ENCODE measurements at places on chromosomes 16 and 17.
A peak's percentile ranks its signal among the peaks of the same experiment; 100 is the strongest.

GRCh38 chr16:47694543-47694942 is 233.4 kb downstream of the PHKB start:
- H3K27me3 ChIP-seq = no peaks in the 10 kb centered on the region
- no peak for DNase-seq

DNA sequence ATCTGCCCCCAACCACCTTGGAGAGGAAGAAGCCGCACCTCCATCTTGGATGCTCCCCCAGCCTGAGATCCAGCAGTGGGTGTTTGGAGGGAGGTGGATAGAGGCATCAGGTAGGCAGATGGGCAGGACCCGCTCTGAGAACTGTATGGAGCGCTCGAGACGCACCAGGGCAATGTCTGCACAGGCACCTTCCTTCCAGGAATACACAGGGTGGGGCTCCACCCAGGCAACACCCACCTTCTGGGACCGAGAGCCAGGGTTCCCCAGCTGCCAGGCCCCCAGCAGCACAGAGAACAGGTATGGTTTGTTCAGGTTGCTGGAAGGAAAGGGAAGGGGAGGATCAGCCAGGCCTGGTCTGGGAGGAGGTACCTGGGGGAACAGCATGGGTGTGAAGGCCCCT is 2.4 kb downstream of the PRSS22 start:
- H3K36me3 ChIP-seq = no peaks in the 10 kb centered on the region
- H3K27ac ChIP-seq = no peak overlapping the region
- H3K4me1 ChIP-seq = peaks cover 3% of the 10 kb centered on the region
- DNase-seq = no peak
- no peak overlapping the region for H3K4me3 ChIP-seq
- H3K27me3 ChIP-seq = peaks cover 56% of the 10 kb centered on the region

GRCh38 chr17:18965530-18966236 is 13.7 kb downstream of the SLC5A10 start:
- no peaks in the 10 kb centered on the region for H3K27me3 ChIP-seq
- DNase-seq = no peak
- no peak overlapping the region for H3K27ac ChIP-seq

GRCh38 chr17:60864708-60865005 is 187.0 kb downstream of the BCAS3 start:
- no peaks in the 10 kb centered on the region for H3K4me1 ChIP-seq
- no peaks in the 10 kb centered on the region for H3K36me3 ChIP-seq
- DNase-seq = no peak
- H3K27ac ChIP-seq = no peak overlapping the region
- no peaks in the 10 kb centered on the region for H3K27me3 ChIP-seq

DNA sequence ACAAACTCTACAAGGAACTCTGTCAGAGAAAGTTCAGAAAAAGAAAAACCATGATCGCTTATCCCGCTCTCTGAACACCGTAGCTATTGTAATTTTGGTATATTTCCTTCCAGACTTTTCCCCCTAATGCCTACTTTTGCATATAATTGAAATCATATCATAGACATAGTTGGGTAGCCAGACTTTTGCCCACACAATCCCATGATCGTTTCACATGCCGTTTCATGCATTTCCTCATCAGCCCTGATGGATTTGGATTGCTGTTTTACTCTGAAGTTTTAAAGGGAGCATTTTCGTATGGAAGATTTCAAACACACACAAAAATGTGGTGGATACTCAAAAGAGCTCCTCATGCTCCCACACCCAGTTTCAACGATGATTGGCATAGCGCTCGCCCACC is 31.3 kb downstream of the COX4I1 start:
- DNase-seq = no peak
- H3K4me3 ChIP-seq = no peak overlapping the region
- peaks cover 2% of the 10 kb centered on the region for H3K27me3 ChIP-seq
- no peaks in the 10 kb centered on the region for H3K36me3 ChIP-seq
- H3K4me1 ChIP-seq = peaks cover 7% of the 10 kb centered on the region
- no peak overlapping the region for H3K27ac ChIP-seq

DNA sequence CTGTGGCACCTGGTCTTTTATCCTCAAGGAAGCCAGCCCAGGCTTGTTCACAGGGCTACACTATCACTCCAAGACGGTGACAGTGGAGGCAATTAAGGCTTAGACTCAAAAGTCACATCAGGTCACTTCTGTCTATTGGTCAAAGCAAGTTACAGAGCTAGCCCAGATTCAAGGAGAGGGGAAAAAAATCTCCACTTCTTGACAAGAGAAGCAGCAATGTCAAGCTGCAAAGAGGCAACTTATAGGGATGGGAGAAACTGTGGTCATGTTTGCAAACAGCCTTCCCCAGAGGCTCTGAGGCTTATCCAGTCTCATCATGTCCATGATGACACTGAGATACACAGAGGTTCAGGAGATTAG is 31.6 kb downstream of the SERPINF1 start:
- H3K4me1 ChIP-seq = peaks cover 2% of the 10 kb centered on the region
- no peak overlapping the region for H3K4me3 ChIP-seq
- H3K36me3 ChIP-seq = peaks cover 20% of the 10 kb centered on the region
- H3K27ac ChIP-seq = no peak overlapping the region
- no peak for DNase-seq

- H3K36me3 ChIP-seq = peaks cover 8% of the 10 kb centered on the region
- H3K4me3 ChIP-seq = no peak overlapping the region
- H3K4me1 ChIP-seq = peaks cover 63% of the 10 kb centered on the region
- no peak overlapping the region for H3K27ac ChIP-seq
- no peak for DNase-seq
- H3K27me3 ChIP-seq = no peaks in the 10 kb centered on the region
Observed at GRCh38 chr16:89364606-89365005, 125.8 kb downstream of the ANKRD11 start.

GRCh38 chr16:3536271-3536731 is 35.5 kb downstream of the CLUAP1 start:
- no peak for DNase-seq
- H3K27ac ChIP-seq = peak overlapping the region; percentile 80
- H3K4me3 ChIP-seq = no peak overlapping the region
- peaks cover 50% of the 10 kb centered on the region for H3K36me3 ChIP-seq
- H3K4me1 ChIP-seq = peaks cover 18% of the 10 kb centered on the region
- no peaks in the 10 kb centered on the region for H3K27me3 ChIP-seq

DNA sequence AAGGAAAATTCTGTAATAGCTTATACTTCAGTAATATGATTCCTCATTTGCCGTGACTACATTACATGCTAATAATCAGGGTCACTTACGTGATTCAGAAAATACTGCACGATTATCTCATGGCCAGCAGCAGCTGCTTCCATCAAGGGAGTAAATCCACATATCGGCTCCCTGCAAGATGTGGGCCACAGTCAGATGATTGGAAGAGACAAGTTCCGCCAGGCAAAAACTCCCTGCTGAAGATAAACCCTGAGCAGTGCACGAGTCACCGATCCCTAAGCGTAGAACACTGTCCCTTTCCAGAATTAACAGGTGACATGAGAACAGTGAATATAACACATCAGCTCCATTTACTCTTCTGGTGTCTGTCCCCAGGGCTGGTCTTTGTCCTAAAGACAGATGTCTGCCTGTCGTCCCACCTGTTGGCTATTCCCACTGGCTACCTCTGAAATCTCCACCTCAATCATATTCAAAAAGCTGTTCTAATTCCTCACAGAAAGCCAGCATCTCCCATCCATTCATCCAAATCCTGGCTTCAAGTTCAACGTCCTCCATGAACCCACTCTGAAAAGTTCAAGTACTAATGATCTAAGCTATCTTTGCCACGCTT is 9.3 kb downstream of the ANKS3 start:
- no peak overlapping the region for H3K4me3 ChIP-seq
- H3K4me1 ChIP-seq = no peaks in the 10 kb centered on the region
- H3K36me3 ChIP-seq = peaks cover 54% of the 10 kb centered on the region

DNA sequence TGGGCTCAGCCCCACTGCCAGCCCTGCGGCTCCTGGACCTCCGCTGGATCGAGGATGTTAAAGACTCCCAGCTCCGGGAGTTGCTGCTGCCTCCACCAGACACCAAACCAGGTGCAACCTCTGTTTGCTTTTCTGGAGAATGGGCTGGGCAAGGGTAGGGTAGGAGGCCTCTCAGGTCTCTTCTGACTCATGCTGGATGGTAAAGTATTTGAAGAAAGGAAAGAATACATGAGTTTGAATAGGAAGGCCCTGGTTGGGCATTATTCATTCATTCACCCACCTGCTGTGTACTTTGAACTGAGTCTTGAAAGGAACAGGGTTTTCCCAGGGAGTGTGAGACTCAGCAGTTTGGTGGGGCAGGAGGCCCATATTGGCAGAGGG is 6.5 kb upstream of the ORAI3 start:
- no peak for DNase-seq
- H3K4me1 ChIP-seq = peaks cover 13% of the 10 kb centered on the region
- no peak overlapping the region for H3K27ac ChIP-seq
- peaks cover 80% of the 10 kb centered on the region for H3K36me3 ChIP-seq

DNA sequence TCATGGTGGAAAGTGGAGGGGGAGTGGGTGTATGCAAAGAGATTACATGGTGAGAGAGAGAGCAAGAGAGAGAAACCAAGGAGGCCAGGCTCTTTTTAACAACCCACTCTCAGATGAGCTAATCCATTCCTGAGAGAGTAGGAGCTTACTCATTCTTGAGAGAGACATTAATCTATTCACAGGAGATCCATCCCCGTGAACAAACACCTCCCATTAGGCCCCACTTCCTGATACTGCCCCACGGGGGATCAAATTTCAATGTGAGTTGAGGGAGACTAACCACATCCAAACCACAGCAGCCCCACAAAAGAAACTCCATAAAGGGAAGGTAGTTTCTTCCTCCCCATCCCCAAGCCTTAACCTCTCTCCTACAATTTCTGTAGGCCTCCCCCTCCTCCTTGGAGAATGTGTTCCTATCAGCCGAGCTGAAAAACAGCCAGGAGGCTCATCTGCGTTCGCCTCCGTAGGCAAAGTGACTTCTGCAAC is 450.0 kb downstream of the NPIPA7 start:
- no peak for DNase-seq
- no peak overlapping the region for H3K4me3 ChIP-seq
- no peaks in the 10 kb centered on the region for H3K36me3 ChIP-seq
- H3K27ac ChIP-seq = no peak overlapping the region
- H3K27me3 ChIP-seq = no peaks in the 10 kb centered on the region

DNA sequence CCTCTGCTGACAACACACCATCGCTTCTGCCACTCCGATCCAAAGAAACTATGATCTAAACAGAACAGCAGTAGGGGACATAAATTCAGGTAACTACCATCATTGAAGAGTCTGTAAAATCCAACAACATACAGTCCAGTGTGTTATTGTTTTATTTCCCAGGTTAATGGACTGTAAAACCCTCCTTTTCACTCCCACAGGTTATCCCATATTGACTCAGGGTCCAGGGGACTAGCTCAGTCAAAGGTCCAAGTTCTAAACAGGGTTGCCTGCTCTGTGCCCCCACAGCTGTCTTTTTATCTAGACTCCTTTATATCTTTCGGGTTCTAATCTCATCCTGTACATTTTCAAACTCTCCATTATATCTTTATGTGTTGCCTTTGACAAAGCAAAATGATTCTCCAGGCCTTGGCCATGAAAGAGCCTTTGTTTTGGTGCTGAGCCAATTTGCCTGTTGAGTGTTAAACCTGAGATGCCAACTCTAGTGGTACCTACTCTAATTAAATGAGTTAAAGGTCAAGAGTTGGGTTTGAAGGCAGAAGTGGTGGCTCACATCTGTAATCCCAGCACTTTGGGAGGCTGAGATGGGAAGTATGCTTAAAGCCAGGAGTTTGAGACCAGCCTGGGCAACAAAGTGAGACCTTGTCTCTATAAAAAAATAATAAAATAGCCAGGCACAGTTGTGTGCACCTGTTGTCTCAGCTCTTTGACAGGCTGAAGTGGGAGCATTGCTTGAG is 80.5 kb downstream of the SNX11 start:
- no peaks in the 10 kb centered on the region for H3K27me3 ChIP-seq
- peaks cover 2% of the 10 kb centered on the region for H3K4me1 ChIP-seq
- DNase-seq = no peak
- no peak overlapping the region for H3K27ac ChIP-seq

GRCh38 chr17:80693511-80693910 is 148.9 kb downstream of the RPTOR start:
- H3K4me1 ChIP-seq = peaks cover 41% of the 10 kb centered on the region
- H3K27ac ChIP-seq = no peak overlapping the region
- DNase-seq = no peak
- no peaks in the 10 kb centered on the region for H3K27me3 ChIP-seq
- H3K36me3 ChIP-seq = no peaks in the 10 kb centered on the region
- H3K4me3 ChIP-seq = no peak overlapping the region

GRCh38 chr17:41672153-41672552 is 16.5 kb upstream of the EIF1 start:
- no peaks in the 10 kb centered on the region for H3K36me3 ChIP-seq
- no peaks in the 10 kb centered on the region for H3K27me3 ChIP-seq
- H3K27ac ChIP-seq = no peak overlapping the region
- peaks cover 6% of the 10 kb centered on the region for H3K4me1 ChIP-seq
- no peak overlapping the region for H3K4me3 ChIP-seq

DNA sequence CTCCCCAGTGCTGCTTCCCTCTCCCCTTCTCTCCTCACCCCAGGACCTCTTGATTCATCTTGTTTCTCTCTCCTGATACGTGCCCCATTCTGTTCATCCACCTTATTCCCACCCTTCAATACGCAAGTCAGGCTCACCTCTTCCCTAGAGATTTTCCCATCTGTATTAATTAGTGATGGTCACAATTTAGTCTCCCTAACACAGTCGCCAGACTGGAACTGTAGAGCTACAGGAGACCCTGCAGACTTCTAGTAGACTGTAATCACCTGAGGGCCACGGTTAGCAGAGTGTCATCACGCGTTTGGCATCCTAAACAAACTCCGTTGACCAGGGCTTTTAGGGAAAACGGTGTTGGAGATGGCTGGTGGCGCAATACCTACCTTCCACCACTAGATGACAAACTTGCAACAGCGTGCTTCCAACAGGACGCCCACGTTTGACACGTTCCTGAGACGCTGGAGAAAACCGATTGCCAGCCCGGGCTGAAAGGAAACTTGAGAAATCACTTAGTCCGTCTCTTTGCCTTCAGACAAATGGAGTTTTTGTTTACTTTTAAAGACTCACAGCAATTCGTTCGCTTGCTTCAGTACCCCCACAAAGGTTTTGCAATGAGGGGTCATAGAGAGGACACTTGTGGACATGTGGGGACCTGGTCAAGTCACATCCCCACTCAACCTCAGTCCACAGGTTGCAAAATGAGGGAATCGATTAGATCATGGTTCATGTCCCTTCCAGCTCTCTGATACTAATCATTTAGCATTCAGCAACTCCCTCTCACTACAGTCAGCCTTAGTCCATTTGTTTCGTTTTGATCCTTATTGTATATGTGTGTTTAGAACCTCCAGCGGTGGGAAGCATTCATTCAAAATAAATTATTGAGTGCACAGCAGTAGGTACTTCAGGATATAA is 20.6 kb downstream of the MYL4 start:
- H3K27me3 ChIP-seq = peaks cover 2% of the 10 kb centered on the region
- H3K36me3 ChIP-seq = no peaks in the 10 kb centered on the region
- peaks cover 2% of the 10 kb centered on the region for H3K4me1 ChIP-seq
- DNase-seq = peak; percentile 68

- H3K36me3 ChIP-seq = no peaks in the 10 kb centered on the region
- H3K27ac ChIP-seq = no peak overlapping the region
- no peaks in the 10 kb centered on the region for H3K27me3 ChIP-seq
- DNase-seq = no peak
- no peaks in the 10 kb centered on the region for H3K4me1 ChIP-seq
Observed at GRCh38 chr16:78455861-78456260, 356.4 kb downstream of the WWOX start.

Data from spinal cord (tissue), 10 donors.